ENCODE measurements at places on chromosomes 13 and 19.
A peak's percentile ranks its signal among the peaks of the same experiment; 100 is the strongest.

- DNase-seq = no peak
These were observed 158.4 kb downstream of the RNF17 start for GRCh38 chr13:24922387-24922744.

DNA sequence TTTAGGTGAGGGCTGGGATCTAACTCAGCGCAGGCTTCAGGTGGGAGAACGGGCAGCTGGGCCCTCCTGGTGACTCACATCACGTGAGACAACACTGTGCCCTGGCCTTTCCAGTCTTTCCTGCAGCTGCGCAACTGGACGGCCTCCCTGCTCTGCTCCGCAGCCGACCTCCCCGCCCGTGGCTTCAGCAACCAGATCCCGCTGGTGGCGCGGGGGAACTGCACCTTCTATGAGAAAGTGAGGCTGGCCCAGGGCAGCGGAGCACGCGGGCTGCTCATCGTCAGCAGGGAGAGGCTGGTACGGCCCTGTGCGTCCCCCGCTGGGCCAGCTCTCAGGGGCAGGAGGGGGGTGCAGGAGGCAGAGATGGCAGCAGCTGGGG lies 8.8 kb downstream of the SPPL2B start:
- peak; percentile 72 for DNase-seq

GRCh38 chr13:65670014-65670625 lies 1560.0 kb downstream of the PCDH9 start:
- no peak for DNase-seq

DNA sequence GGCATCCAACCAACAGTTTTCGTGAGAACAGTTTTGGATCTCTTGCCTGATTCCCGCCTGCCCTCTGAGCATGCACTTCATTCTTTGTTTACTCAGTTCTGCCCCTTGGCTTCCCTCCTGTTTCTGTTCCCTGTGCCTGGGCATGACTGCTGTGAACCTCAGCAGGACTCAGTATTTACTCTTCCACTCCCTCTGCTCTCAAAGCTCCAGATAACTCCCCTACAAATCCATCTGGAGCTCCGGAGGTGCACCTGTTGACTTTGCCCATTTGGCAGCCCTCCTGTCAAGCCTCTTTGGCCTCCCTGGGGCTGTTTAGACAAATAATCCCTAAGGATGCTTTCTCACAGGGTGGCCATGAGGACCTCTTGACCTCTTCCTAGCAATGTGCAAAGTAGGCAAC lies 34.2 kb upstream of the ARGLU1 start:
- no peak for DNase-seq

DNA sequence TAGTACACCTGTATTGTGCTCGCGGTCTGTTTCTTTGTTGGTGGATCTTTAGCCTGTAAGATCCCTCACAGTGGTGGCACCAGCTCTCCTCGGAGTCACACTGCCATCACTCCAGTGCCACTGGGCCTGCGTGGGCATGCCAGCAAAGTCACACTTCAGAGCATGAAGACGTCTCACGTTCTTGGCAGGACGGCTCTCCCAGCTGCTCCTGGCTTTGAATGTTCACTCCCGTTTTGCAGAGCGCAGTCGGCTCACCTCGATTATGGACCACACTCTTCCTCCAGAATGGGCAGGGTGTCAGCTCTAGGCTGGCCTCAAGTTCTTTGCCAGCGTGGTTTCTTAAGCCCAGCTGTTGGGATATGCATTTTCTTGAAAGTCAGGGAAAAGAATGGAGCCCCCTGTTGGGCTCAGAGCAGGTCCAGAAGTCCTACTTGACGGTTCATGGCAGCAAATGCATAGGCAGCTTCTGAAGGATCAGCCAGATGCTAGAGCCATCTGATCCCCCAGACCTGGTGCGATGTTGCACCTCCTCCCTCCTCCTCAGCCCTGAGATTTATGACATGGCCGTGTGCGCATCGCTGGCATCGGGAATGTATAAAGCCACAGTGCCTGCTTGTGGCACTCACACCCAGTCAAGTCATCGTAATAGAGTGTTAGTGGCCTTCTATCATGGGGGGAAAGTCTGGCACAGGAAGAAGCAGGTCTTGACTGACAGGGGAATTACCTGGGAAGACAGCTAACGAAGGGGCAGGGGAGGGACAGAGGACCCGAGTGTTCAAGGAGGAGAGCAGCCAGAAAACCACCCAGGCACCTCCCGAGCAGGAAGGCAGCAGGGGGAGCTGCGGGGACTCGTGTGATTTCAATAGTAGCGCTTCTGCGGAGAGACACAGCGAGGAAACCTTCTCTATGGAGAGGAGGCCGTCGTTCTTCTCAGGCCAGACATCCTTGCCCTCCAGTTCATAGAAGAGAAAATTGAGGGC lies 40.2 kb upstream of the NPAS1 start:
- no peak for DNase-seq

DNA sequence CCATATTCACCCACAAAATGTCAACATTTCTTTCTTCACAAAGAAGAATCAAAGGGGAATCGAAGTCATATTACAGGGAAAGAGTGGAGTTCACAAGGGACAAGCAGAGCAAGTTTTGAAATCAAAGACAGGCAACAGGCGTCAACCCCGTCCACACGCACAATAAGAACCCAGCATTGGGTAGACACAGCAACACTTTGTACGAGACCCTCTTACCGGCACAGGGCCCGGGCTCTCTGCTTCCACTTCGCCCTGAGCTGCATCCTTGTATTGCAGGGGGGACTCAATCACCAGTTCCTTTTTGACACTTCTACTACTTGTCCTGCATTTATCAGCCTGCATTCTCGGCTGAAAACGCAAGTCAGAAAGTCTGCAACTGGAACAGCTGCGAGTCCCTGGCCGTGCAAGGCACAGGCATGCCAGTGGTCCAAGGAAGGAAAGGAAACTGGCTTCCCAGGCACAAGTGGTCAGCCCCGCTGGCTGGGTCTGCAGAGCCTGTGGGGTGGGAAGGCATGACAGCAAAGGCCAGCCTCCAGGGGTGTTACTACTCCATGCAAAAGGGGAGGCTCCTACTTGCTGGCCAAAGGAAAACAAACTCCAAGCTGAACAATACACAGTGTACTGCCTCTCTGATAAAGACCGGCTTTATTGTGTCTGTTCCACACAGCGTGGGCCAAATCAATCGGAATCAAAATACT lies at the start of gene DOCK9:
DOCK9 (minus strand) TSS at position 497 of the 698 bp plus-strand sequence; CDS start at position 342, 155 bp downstream.
- DNase-seq = peak; percentile 81

DNA sequence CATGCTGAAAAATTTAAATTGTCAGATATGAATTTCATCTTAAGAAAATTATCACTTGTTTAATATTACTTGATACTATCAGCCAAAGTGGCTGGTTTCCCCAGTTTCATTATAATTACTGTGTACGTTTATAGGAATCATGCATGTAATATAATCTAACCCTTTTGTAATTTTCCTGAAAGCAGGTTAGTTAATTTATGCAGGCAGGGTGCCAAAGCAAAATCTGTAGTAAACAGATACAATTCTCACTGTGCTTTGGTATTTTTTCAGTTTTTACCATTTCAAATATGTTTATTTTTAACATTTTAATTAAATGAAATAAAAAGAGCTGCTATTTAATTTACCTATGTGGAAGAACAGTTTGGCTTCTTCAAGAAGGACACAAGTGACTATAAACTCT lies 1227.5 kb upstream of the MIR17HG start:
- DNase-seq = no peak

- no peak for DNase-seq
These were observed 12.4 kb downstream of the GRIN2D start for GRCh38 chr19:48405850-48406249.

DNA sequence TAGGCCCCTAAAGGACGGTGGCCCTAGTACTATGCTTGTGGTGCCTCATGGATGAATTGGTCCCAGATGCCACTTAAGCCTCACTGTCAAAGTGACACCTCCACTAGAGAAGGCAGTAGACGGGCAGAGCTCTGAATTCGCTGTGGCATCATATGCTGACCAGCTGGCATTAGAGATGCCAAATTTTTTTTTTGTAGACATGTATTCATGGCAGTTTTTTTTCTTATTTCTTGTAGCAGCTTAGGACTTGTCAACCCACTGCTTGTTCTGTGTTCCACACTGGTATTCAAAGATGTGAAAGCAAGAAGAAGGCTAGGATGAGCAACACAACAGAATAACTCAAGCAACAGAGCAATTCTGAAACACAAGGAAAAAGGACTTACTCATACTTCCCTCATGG lies 212.5 kb downstream of the DLEU7 start:
- no peak for DNase-seq

- peak; percentile 66 for DNase-seq
These were observed 1.5 kb downstream of the TCF3 start for GRCh38 chr19:1650650-1651567.

- DNase-seq = no peak
These were observed 24.7 kb downstream of the DPF1 start for GRCh38 chr19:38199340-38199739.

GRCh38 chr19:15733895-15734294 lies 3.9 kb upstream of the OR10H3 start:
- no peak for DNase-seq

DNA sequence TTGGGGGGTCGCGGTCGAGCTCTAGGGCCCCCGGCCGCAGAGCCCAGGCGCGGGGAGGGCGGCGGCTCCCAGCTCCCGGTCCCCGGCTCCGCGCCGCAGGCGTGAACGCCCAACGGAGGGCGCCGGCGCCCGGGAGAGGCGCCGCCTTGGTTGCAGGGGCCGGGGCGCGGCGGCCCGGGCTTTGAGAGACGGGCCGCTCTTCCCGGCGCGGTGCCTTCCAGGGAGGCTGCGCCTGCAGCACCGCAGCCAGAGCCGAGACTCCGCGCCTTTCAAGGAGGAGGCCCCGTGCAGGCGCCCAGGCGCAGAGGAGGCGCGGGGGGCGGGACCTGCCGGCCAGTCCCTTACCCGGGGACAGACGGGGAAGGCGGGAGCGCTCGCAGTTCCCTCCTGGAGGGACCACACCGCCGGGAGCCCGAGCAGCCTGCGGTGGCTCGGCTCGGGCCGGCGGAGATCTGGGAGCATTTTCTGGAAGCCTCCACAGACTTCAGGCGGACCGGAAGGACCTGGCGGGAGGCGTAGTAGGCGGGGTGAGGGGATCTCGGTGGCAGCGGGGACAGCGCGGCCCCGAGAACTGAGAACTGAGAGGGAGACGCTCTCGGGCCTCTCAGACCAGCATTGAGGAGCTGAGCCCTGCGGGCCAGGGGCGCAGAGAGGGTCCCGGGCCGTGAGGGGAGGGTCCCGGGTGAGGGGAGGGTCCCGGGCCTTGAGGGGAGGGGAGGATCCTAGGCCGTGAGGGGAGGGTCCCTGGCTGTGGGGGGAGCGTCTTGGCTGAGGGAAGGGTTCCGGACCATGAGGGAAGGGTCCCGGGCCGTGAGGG lies 25.5 kb upstream of the MCF2L start:
- DNase-seq = peak; percentile 79

GRCh38 chr13:23644527-23645138 lies 74.4 kb downstream of the TNFRSF19 start:
- no peak for DNase-seq

- no peak for DNase-seq
These were observed 17.4 kb downstream of the GPR183 start for GRCh38 chr13:99289674-99290337.

DNA sequence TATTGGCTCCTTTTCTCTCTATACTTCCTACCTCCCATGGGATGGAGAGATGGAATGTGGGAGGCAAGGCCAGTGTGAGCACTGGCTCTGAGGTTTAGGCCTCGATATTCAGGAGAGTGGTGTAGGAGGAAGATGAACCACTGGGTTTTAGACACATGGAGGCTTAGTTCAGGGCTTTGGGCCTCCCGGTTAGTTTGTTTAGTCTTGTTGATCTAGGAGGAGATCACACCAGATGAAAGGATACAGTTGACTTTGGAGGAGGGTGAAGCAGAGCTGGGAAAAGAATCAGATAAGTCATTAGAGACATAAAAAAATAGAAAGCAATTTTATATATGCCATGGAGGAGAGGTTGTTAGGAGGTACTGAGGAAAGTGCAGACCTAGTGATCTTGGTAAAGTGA lies 30.9 kb downstream of the RNASEH2B start:
- no peak for DNase-seq

DNA sequence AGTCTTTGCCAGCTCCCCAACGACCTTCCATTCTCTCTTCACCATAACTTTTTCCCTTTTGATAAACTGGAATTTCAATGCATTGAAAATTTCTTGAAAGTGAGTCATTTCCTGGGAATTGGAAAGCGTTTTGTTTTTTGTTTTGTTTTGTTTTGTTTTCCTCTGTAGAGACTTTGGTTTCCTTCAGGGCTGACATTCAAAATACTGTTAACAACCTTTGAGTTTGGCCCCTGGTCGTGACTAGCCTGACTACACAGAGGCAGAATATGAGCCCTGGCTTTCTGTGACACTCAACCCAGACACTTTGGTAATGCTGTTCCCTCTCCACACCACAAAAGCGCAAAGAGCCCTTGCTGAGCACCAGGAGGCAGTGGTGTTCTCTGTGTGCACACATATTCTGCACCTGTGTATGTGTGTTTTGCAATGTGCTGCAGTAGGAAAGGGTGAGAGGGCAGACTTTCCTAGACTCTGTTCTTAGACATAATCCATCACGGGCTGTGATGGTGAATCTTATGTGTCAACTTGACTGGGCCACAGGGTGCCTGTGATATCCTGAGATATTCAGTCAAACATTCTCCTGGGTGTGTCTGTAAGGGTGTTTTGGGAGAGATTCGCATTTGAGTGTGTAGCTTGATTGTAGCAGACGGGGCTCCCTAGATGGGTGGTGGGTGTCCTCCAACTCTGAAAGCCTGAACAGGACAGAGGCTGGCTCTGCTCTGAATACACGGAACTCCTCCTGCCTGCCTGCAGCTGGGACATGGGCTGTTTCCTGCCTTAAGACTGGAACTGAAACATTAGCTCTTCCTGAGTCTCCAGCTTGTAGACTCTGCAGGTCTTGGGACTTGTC lies 29.5 kb upstream of the ANKRD10 start:
- peak; percentile 51 for DNase-seq

DNA sequence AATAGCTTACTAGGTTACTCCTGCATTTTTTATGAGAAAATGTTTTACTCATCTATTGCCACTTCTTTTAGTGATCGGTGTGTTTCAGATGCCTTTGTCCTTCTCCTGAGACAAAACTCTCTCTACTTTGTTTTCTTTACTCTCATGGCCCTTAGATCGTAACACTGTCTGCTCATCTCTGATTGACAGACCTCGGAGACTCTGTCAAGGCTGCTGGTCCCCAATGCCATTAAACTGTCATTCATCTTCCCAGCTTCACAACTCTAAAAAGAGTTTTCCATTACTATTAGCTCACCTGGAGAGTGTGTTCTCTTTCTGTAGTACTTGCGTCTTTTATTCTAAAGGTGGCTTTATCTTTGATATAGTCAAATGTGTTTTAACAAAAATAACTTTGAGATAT lies 765.2 kb downstream of the SLITRK1 start:
- DNase-seq = no peak

- peak; percentile 91 for DNase-seq
These were observed 675 bp downstream of the PEG3 start for GRCh38 chr19:56839652-56840450.
